Type B pancreatic cell (in vitro differentiated cells): ENCODE measurements at places on chromosomes 6 and 20. TPM values are rescaled to one million over a fixed set of nuclear protein-coding genes. Genes with fewer than 3 reads are reported as not detected.

DNA sequence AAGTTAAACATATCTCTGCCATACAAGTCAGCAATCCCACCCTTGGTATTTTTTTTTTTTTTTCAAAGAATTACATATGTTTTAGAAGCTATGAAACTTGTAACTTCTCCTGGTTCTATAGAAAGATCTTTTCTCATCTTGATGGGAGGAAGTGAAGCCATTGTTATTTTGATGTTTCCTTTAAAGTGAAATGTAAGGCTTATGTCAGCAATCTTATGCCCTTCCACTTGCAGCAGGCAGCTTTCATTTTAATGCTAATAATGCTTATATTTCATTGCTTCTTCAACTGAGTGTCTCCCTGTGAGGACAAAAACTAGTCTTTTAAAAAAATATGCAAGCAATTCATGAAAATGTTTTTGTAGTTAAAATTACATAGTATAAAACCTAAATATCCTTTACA is 1614.7 kb downstream of the KHDRBS2 start:
- no peaks in the 10 kb centered on the region for H3K4me1 ChIP-seq
- no peaks in the 10 kb centered on the region for H3K27me3 ChIP-seq
- H3K36me3 ChIP-seq = no peaks in the 10 kb centered on the region
- no peak overlapping the region for H3K27ac ChIP-seq
- H3K4me3 ChIP-seq = no peak overlapping the region

- H3K36me3 ChIP-seq = peaks cover 7% of the 10 kb centered on the region
- peaks cover 6% of the 10 kb centered on the region for H3K4me1 ChIP-seq
- no peaks in the 10 kb centered on the region for H3K27me3 ChIP-seq
Observed at GRCh38 chr6:144697369-144697760, 412.2 kb downstream of the UTRN start.

GRCh38 chr6:2410656-2411380 is 165.4 kb upstream of the GMDS start:
- no peak overlapping the region for H3K27ac ChIP-seq
- no peaks in the 10 kb centered on the region for H3K4me1 ChIP-seq
- H3K27me3 ChIP-seq = no peaks in the 10 kb centered on the region
- H3K4me3 ChIP-seq = no peak overlapping the region
- no peak for DNase-seq

- no peak for DNase-seq
- peaks cover 12% of the 10 kb centered on the region for H3K36me3 ChIP-seq
- peaks cover 11% of the 10 kb centered on the region for H3K4me1 ChIP-seq
Observed at GRCh38 chr6:107956586-107957307, 1.3 kb downstream of the SEC63 start.

GRCh38 chr6:158293122-158293521 is 19.1 kb upstream of the TULP4 start:
- peaks cover 48% of the 10 kb centered on the region for H3K36me3 ChIP-seq

DNA sequence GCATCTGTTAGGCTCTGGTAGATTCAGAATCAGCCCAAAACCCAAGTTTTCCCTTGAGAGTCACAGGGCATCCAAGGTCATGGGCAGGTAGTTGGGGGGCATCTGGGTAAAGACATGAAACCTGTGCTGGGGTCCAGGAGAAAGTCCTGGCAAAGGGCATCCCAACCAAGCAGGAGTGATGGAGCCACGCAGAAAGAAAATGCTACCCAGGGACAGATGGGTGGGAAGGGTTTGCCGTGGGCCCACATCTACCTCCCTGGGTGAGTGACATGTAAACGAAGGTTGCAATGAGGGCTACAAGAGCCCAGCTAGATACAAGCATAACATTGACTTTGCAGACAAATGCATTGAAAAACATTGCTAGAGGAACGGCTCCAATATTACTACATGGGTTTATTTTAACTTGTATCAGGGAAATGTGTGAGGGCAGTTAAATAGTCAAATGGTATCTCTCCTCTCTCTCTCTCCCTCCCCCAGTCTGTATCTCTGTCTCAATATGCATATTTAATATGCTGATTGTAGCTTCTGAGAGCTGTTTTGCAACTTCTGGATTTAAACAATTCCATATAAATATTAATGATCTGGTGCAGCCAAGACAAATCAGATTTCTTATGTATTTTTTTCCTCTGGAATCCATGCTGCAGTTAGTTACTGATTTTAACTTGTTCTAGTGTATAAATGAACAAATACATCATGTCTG is 135.7 kb downstream of the SYNDIG1 start:
- no peak for DNase-seq
- H3K36me3 ChIP-seq = no peaks in the 10 kb centered on the region
- no peaks in the 10 kb centered on the region for H3K27me3 ChIP-seq
- H3K4me1 ChIP-seq = no peaks in the 10 kb centered on the region
- H3K4me3 ChIP-seq = no peak overlapping the region

GRCh38 chr20:14956026-14956425 is 618.6 kb upstream of the FLRT3 start:
- peaks cover 44% of the 10 kb centered on the region for H3K4me1 ChIP-seq
- no peak for DNase-seq
- H3K27me3 ChIP-seq = peaks cover 3% of the 10 kb centered on the region
- no peak overlapping the region for H3K27ac ChIP-seq

FNDC11 gene
- total RNA-seq = 0.52 and 1.4 TPM in 2 replicates

GRCh38 chr6:122401104-122401503 is 1.7 kb downstream of the HSF2 start:
- H3K36me3 ChIP-seq = peaks cover 25% of the 10 kb centered on the region
- peak overlapping the region; percentile 97 for H3K4me3 ChIP-seq
- H3K27me3 ChIP-seq = no peaks in the 10 kb centered on the region
- peak overlapping the region; percentile 95 for H3K27ac ChIP-seq
- DNase-seq = no peak
